ENCODE measurements at places on chromosomes 7 and 10.

GRCh38 chr10:12334186-12334530 lies 15.2 kb upstream of the CAMK1D start:
- DNase-seq, result no peak

GRCh38 chr10:103103989-103104388 lies 89.1 kb downstream of the NT5C2 start:
- no peak for DNase-seq

GRCh38 chr7:149816794-149817193 lies 21.4 kb upstream of the ZNF862 start:
- no peak for DNase-seq

DNA sequence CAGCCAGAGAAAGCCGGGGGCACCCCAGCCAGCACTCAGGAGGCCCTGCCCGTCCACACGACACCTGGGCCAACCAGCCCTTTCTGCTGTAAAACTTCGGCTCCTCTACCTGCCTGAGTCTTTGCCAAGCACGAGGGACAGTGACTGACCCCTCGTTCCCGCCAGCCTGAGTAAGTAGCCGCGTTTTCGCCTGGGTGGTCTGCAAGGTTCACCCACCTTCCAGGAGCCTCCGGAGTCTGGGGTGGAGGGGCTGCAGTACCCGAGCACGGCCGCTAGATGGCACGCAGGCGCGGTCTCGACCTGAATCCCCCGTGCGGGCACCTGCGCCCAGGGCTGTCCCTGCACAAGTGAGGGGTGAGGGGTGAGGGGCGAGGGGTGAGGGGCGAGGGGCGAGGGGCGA lies 192.7 kb downstream of the PTPRN2 start:
- no peak for DNase-seq

DNA sequence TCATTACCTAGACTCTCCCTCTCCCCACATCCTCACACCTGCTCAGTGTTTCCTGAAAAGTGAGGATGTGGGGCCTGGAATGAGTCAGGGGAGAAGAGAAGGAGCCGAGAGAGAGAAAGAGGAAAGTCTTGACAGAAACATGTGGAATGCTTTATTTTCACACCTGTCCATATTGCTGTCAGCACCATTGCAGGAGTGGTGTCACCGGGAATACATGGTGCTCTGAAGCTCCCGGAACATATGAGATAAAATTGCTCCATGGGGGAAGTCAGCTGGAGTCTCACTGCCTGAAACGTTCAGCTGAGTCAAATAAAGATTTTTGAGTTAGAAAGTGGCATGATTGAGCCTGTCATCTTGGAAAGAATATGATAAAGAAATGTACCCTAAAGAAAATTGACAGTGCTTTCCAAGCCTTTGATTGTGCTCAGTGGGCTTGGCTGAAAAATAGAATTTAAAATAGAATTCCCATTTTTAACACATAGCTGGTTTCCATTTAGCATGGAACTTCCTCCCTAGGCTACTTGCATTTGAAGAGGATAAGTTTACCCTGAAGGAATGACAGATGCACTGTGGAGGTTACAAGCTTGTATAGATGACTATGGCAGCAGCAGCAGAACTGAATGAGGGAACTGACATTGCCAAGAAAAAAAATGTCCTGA lies 182.4 kb downstream of the PCLO start:
- no peak for DNase-seq

DNA sequence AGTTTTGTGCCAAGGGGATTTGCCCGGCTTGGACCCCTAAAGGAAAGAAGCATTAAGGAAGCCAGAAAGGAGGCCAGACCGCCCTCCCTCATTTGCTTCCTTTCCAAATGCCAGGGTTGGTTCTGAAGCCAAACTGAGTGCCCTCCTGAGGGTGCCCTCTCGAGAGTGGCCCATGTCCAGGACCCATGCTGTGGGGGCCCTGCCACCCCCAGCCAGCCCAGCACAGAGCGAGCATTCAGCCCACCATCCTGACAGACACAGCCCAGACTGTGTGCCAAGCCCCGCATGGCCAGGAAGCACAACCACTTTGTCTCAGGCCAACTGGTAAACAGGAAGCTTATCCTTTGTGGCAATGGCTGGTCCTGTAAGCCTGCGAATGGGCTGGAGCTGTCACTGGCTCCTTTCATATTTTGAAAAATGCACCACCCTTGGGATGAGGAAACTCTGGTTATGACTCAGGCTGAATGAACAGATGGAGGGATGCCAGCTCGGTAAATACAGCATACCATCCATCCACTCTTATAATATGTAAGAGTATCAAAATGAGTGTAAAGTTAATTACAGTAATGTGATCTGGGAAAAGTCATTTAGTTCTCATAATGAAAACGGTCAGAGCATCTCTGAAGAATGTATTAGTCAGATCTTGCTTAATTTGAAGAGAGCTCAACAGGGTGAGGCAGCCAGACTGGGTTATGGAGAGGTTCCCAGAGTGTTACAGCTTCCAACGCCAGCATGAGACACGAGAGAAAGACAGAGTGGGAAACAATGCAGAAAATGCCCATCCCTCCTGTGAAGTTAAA lies 65.0 kb downstream of the STK17A start:
- DNase-seq, result peak; percentile 56

GRCh38 chr7:132438926-132439325 lies 137.3 kb downstream of the PLXNA4 start:
- DNase-seq, result no peak

DNA sequence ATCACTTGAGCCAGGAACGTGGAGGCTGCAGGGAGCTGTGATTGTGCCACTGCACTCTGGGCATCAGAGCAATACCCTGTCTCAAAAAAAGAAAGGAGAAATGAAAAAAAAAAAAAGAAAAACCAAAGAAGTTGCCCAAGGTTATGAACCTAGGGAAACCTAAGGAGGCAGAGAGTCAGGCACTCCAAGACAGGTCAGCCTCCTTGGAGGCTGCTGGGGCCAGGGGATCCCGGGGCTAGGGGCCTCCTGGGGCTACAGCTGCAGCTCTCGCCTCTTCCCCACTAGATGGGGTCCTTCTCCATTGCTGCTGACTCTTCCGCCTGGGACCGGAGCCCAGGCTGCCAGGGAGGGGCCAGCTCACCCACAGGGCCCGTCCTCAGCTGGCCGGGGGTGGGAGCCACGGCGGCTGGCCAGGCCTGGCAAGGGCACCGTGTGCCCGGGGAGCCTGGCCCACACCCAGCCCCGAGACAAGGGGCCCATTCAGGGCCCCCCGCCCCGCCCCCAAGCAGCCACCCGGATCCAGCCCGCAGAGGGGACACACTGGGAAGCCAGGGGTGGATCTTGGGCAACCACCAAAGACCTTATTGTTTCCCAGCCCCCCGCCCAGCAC lies 1.7 kb upstream of the SPACDR start:
- DNase-seq, result peak; percentile 62

- no peak for DNase-seq
Measured at GRCh38 chr7:131325179-131325840, 2.4 kb upstream of the MKLN1 start.

DNA sequence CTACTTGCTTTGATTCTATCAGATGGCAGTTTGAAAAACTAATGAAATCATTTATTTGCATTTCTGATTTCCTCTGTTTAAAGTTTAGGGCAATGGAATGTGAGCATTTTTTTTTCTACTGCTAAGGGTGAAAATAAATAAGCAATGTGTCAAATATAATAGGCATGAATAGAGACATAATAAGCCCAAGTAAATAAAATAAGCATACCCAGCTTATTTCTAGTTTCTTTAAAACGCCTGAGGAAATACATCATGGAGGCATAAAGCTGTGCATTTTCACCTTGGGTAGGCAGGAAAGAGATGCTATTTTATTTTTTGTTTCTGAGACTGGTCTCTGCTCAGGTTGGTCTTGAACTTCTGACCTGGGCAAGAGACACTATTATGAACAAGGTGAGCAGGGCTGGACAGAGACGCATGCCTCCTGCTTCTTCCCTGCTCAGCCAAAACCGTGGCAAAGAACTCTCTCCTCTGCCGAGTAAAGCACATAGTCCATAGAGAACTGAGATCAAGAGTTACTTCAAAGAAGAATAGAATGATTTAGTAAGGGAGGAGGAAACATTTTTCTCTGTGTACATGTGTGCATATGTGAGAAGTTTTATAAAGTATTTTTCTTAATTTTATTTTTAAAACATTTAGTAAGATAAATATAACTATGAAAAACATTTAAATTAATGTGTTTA lies 138.1 kb downstream of the GNAI1 start:
- DNase-seq, result no peak

DNA sequence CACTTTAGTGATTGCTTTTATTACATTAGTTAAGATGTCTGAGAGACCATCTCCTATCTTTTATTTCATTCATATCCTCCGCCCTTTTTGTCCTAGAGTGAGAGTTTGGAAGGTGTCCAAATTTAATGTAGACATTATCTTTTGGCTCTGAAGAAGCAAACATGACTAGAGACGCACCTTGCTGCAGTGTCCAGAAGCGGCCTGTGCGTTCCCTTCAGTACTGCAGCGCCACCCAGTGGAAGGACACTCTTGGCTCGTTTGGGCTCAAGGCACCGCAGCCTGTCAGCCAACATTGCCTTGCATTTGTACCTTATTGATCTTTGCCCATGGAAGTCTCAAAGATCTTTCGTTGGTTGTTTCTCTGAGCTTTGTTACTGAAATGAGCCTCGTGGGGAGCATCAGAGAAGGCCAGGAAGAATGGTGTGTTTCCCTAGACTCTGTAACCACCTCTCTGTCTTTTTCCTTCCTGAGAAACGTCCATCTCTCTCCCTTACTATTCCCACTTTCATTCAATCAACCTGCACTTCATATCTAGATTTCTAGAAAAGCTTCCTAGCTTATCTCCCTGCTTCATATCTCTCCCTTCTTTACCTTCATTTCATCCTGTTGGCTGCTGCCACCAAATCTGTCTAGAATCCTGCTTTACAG lies 10.4 kb upstream of the CLCN1 start:
- no peak for DNase-seq

Data from DMS 273 treated with DMSO at 0.1 percent for 48 hours (cell line).